MV-4-11 (cell line): ENCODE measurements at places on chromosomes 2 and 18.

DNA sequence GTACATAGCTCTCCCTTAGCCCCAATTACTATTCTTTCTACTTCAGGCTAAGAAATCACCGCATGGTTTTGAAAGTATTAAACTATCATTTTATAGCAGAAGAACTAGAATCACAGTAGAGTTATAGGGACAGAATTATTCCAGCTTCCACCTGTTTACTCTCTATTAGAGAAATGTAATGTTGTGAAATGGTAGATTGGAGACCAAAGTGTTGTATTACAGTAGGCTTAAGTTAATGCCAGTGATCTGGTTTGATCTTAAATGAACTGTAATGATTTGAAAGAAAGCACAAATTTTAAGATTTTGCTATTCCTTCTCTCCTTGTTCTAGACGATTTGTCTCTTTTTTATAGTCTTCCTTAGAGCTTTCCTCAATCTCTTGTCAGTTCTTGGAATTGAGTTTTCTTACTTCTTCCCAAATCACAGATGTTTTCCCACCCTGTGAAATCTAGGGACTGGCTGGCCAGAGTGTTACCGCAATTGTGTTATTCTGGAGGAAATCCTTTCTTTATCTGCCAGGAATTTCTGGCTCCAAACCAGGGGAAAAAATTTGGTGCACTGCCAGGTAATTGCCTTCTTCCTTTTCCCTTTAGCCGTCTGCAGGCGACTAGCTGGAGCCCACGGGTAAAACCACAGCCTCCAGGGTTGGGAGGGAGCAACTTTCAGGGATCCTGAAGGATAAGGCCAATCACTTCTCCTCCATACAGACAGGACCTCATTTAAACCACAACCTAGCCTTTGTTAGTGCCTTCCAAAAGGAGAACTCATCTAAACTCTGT, 51.7 kb downstream of the NOP58 start:
- DNase-seq, result no peak

- no peak for DNase-seq
Measured at GRCh38 chr2:178234648-178235047, 40.3 kb downstream of the OSBPL6 start.

GRCh38 chr2:240622531-240623235, 2.6 kb upstream of the GPR35 start:
- no peak for DNase-seq

DNA sequence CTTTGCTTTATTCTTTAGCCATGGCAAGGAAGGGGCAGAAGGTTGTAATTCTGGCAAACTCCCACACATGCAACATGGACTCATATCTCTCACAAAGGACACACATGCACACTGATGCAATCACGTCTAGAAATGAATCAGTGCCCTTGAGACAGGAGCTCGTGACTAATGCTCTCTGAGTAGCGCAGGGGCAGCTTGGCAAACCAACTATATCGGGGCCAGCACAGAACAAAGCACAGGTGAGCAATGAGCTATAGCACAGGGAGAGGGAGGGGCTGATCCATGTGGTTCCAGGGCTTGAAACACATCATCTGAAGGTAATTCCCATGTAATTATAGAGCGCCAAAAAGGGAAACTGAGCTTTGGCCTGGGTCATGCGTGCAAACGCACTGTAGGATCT, 165.2 kb upstream of the KLF7 start:
- DNase-seq, result peak; percentile 55

- DNase-seq, result peak; percentile 64
Measured at GRCh38 chr18:2979871-2980790, 32.8 kb downstream of the LPIN2 start.

DNA sequence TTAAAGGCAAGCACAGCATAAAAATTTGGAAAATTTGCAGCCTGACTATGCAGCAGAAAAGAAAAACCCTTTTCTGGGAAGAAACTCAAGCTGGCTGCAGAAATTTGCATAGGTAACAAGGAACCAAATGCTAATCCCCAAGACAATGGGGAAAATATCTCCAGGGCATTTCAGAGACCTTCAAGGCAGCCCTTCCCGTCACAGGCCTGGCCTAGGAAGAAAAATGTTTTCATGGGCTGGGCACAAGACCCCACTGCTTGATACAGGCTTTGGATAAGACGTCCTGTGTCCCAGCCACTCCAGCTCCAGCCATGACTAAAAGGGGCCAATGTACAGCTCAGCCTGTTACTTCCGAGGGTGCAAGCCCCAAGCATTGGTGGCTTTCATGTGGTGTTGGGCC, 717.6 kb downstream of the TDRD15 start:
- DNase-seq, result no peak

- DNase-seq, result no peak
Measured at GRCh38 chr2:12261986-12262680, 454.6 kb upstream of the TRIB2 start.

DNA sequence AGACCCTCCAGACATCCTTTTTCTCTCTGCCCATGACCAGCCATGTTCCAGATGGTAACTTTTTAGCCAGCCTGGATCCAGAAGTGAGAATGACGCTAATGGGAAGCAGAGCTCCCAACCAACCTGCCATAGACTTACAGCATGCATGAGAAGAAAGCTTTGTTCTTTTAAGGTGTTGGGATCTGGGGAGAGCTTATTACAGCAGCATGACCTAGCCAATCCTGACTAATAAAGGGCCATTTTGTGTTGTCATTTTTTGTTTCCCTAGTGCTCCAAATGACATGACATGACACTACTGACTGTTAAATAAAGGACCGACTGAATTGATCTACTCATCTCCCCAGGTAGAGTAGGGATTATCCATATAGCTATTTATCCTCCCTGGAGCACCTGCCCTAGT, 5.2 kb upstream of the PRKCE start:
- DNase-seq, result no peak

DNA sequence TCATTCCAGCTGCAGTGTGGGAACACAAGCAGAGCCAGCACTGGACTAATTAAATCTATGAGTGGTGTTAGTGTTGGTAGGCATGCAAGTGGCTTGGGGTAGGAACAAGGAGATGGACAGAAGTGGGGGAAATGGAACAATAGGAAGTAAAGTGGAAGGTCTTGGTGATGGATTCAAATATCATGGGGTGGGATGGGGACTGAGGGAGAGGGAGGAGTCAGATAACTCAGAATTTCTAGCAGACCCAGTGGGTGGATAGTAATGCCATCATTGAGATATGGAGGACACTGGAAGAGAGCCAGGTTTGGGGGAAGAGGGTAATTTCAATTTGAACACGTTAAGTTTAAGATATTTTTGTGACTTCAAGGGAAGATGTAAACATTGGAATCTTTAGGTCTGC, 2.9 kb upstream of the LNPK start:
- DNase-seq, result no peak

- DNase-seq, result no peak
Measured at GRCh38 chr2:240956935-240957655, 41.3 kb upstream of the SNED1 start.

- peak; percentile 10 for DNase-seq
Measured at GRCh38 chr2:145268931-145269330, 749.0 kb upstream of the ZEB2 start.

- no peak for DNase-seq
Measured at GRCh38 chr2:157043786-157044185, 213.7 kb upstream of the GALNT5 start.

GRCh38 chr2:168155046-168155445, 92.3 kb downstream of the STK39 start:
- no peak for DNase-seq

DNA sequence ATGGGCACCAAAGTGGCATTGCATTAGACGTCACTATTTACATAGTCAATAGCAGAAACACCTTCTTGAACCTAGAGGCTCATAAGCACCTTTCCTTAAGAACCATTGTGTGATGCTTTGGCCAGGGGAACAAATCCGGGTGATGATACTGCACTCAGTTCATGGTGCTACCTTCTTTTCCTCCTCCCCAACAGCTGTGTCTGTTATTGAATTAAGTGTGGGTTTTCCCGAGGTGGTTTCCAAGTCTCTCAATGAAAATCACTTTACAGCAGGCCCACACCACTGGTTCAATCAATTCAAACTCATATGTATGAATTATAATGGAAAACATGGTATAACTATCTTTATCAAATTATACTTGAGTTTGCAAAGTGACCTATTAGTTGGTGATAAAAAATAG, 9.3 kb upstream of the EFEMP1 start:
- no peak for DNase-seq

DNA sequence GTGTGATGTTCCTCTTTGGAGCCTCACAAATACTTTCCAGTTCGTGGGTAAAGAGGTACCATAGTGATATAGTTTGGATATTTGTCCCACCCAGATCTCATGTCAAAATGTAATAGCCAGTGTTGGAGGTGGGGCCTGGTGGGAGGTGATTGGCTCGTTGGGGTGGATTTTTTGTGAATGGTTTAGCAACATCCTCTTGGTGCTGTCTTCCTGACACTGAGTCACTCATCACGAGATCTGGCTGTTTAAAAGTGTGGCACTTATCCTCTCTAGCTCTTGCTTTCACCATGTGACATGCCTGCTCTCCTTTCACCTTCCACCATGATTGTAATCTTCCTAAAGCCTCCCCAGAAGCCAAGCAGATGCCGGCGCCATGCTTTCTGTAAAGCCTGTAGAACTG, 3.0 kb upstream of the CCDC93 start:
- DNase-seq, result peak; percentile 74

- DNase-seq, result no peak
Measured at GRCh38 chr2:147224070-147224469, 620.8 kb upstream of the ACVR2A start.

GRCh38 chr2:210660-211059, 53.2 kb downstream of the SH3YL1 start:
- no peak for DNase-seq

GRCh38 chr2:53127061-53127650, 640.4 kb upstream of the CHAC2 start:
- no peak for DNase-seq

DNA sequence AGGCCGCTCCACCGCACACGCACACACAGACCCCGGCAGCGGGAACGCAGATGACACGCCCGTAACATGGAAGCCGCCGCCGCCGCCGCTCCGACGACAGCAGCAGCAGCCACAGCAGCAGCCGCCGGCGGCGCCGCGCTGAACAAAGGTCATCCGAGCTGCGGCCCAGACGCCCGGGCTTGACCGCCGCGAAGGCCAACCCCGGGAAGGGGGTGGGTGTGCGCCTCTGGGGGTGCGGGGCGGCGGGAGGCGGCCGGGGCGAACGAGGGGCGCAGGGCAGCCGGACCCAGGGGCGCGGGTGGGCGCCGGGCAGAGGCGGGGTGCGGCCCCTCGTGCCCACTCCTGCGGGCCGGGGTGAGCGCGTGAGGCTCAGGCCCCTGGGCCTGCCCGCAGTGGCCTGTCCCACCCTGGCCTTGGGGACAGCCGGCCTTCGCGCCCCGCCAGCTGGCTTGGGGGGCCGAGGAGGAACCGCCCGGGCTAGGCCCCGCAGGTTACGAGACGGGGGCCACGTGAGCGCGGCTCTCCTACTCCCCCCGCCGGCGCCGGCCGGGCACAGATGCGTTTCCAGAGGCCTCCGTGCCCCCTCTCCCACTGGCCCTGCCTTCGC, 1.0 kb upstream of the ZNF532 start:
- no peak for DNase-seq

GRCh38 chr2:212117926-212118325, 420.7 kb downstream of the ERBB4 start:
- DNase-seq, result no peak

DNA sequence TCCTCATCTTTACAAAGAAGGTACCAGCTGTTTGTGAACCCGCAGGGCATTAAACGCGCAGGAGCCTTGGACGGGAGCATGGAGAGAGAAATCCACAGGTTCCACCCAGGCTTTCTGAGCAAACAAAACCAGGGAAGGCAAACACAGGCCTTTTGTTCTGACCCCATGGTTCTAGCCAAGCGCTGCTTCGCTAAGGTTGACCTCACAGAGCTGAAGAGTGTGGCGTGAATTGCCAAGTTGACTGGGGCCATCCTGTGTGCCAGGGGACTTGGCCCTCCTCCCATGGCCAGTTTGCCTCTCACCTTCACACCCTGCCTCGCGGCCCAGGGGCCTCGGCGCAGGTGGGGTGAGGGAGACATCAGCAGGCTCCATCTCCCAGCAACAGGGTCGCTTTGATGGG, 74.1 kb downstream of the VAPA start:
- DNase-seq, result no peak

DNA sequence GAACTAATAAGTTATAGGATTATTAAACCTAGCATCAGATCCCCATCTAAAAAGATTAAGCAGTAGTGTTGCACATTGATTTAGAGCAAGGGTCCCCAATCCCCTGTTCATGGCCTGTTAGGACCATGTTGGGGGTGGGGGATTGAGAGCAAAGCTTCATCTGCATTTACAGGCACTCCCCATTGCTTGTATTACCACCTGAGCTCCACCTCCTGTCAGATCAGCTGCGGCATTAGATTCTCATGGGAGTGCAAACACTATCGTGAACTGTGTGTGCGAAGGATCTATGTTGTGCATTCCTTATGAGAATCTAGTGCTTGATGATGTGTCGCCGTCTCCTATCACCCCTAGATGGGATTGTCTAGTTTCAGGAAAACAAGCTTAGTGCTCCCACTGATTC, 18.4 kb upstream of the PSD4 start:
- no peak for DNase-seq

DNA sequence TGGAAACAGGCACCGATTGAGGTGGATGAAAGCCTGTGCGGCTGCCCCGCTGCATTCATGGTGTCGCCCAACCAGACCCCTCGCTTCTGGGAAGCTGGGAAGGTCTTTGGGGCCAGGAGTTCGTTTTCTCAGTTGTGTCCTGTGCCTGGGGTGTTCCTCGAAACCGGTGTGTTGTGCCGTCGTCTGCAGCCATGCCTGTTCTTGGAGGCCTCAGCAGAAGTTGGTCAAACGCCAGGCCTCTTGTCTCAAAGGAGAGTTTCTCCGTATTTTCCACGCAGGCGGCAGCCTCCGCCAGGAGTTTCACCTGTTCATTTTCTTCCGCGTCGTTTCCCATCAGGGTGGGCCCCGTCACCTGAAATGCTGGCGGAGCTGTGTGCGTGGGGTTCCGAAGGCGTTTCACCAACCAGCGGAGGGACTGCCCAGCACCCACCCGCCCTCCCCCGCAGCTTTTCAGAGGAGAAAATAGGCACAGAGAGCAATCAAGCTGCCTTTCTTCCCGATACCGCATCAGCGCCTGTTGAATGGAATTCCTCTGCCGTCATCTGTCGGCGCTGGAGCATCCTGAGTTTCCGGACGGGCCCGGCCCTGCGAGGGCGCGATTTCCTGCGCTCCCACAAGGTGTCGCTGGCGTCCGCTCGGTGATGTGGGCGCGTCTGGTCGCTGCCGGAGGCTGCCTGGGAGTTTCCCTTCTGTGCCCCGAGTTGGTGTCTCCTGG, 17.0 kb upstream of the NFATC1 start:
- DNase-seq, result peak; percentile 14

GRCh38 chr2:64795024-64795592, 141.4 kb upstream of the SERTAD2 start:
- DNase-seq, result no peak
